ENCODE measurements at places on chromosomes 13 and 19.

DNA sequence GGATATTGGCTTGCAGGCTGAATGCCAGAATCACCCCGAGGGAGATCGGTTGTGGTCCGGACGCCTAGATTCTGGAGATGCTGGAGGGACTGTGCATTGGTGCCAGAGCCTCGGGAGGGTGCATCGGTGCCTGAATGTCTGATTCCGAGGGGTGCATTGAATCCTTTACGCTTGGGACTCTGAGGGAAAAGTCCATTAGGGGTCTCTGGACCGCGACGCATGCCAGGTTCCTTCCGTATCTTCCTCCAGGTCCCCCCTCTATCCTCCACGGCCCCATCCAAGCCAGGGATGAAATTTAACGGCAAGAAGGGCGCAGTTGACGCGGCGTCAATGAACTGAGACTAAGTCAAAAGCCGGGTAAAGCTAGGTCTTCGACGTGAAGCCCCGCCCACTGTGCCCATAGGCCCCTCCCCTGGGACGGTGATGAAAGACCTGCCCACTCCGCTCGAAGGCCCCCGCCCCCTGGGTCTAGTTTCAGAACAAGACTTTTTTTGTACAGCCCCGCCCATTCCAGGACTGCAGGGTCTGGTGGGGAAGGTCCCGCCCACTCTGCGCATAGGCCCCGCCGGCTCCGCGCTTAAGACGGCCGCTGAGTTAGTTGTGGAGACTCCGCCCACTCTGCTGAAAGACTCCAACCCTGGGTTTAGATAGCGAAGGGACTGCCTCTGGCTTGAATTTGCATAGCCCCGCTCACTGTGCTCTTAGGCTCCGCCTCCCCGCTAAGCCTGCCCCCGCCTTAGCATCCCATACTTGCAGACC, 737 bp downstream of the ZNF575 start:
- H3K36me3 ChIP-seq: peaks cover 17% of the 10 kb centered on the region
- H3K27ac ChIP-seq: peak overlapping the region; percentile 97
- H3K27me3 ChIP-seq: no peaks in the 10 kb centered on the region
- DNase-seq: peak; percentile 99
- H3K4me3 ChIP-seq: peak overlapping the region; percentile 83
- peaks cover 17% of the 10 kb centered on the region for H3K4me1 ChIP-seq

DNA sequence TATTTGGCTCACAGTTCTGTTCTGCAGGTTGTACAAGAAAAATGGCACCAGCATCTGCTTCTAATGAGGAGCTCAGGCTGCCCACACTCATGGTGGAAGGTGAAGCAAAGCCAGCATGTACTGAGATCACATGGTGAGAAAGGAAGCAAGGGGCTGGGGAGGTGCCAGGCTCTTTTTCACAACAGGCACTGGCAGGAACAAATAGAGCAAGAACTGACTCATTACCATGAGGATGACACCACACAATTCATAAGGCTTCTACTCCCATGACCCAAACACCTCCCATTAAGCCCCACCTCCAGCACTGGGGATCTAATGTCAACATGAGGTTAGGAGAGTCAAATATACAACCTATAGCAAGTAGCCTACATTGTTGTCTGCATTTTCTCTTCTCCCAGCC, 522.6 kb downstream of the RFC3 start:
- H3K4me3 ChIP-seq: no peak overlapping the region
- H3K27me3 ChIP-seq: no peaks in the 10 kb centered on the region
- no peak for DNase-seq
- H3K27ac ChIP-seq: no peak overlapping the region
- H3K4me1 ChIP-seq: no peaks in the 10 kb centered on the region
- no peaks in the 10 kb centered on the region for H3K36me3 ChIP-seq

GRCh38 chr13:23957981-23958380, 60.7 kb upstream of the C1QTNF9B start:
- no peak overlapping the region for H3K4me3 ChIP-seq
- peaks cover 17% of the 10 kb centered on the region for H3K4me1 ChIP-seq
- no peak overlapping the region for H3K27ac ChIP-seq
- no peaks in the 10 kb centered on the region for H3K27me3 ChIP-seq

- H3K27ac ChIP-seq: no peak within 1 kb of the TSS
- peaks cover 17% of the 10 kb centered on the region for H3K27me3 ChIP-seq
- H3K4me3 ChIP-seq: no peak within 1 kb of the TSS
- H3K36me3 ChIP-seq: no peaks in the 10 kb centered on the region
- H3K4me1 ChIP-seq: peaks cover 5% of the 10 kb centered on the region
These were observed at the start of gene F2RL3 for GRCh38 chr19:16888629-16889365. TSS of gene F2RL3 (plus strand) at chr19:16888999. CDS start at chr19:16889190, 191 bp downstream.

- no peak overlapping the region for H3K4me3 ChIP-seq
- H3K36me3 ChIP-seq: peaks cover 22% of the 10 kb centered on the region
- no peaks in the 10 kb centered on the region for H3K27me3 ChIP-seq
- H3K27ac ChIP-seq: peak overlapping the region; percentile 5
- no peak for DNase-seq
These were observed 6.0 kb downstream of the AKAP8L start for GRCh38 chr19:15412832-15413231.

GRCh38 chr19:21593934-21594820, 88.8 kb downstream of the ZNF429 start:
- no peaks in the 10 kb centered on the region for H3K36me3 ChIP-seq
- no peaks in the 10 kb centered on the region for H3K4me1 ChIP-seq

All from activated CD4-positive, alpha-beta T cell treated with anti-CD3 and anti-CD28 coated beads for 36 hours (primary cell).